ENCODE measurements at places on chromosomes 16 and 17.

GRCh38 chr16:27700304-27700995, 150.5 kb downstream of the KATNIP start:
- DNase-seq, result no peak

DNA sequence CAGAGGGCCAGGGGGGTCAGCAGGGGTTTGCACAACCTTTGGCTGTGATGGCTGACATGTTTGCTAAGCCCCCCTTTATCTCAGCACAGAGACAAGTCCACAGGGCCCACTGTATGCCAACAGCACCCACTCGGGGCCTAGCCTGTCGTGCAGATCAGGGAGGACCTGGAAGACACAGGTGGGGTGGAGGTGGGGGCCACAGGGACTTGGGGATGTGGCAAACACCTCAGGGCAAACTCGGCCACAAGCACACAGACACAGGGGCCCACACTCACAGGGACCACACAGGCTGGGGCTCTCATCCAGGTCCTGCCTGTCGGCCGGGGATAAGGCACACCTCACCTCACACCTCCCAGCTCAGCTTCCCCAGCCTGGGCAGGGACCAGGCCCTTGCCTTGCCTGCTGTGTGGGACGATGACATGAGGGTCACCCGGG, 87.9 kb downstream of the C16orf78 start:
- DNase-seq, result no peak

DNA sequence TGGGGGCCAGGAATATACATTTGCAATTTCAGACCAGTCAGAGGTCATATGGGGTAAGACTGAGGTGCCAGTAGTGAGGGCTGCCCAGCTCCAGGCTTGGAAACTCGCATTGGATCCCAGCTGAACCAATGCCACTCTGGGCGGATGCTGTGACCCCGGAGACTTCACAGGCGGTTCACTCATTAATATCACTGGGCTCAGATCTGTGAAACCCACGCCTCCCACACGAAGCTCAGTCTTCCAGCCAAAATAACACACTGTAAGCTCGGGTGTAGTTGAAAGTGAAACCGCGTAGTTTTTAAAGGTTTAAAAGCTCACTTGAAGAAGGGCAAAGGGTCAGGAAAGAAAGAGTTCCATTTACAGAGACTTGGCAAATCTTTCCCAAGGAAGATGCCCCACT, 254.8 kb downstream of the FOXL1 start:
- DNase-seq, result no peak

DNA sequence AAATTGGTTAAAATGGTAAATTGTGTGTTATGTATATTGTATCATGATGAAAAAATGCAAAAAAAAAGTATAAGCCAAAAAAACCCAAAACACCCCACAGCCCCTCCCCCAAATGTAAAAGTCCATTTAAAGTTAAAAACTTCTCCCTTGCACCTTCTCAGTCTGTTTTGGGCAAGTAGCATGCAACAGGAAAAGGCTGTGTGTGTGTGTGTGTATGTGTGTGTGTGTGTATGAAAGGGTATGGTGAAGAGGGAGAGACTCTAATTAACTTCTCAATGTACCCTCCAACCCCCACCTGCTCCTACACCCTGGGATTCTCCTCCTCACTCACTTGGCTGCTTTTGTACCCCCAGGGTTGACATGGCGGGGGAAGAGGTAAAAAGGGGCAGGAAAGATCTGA, 9.2 kb upstream of the GGT6 start:
- no peak for DNase-seq

- DNase-seq, result no peak
These were observed 34.1 kb upstream of the MYH10 start for GRCh38 chr17:8664456-8665126.

- DNase-seq, result no peak
These were observed 110.7 kb upstream of the HLF start for GRCh38 chr17:55154101-55154500.

DNA sequence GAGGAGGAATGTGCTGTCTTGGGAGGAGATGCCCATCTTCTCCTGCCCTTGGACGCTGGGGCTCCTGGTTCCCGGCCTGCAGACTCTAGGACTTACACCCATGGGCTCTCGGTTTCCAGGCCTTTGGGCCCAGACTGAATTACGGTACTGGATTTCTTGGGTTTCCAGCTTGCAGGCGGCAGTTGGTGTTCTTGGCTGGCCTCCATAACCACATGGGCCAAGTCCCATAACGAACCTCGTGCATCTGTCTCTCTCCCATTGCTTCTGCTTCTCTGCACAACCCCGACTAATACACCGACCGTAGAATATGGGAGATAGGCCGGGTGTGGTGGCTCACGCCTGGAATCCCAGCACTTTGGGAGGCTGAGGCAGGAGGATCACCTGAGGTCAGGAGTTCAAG, 162.6 kb downstream of the SDK2 start:
- no peak for DNase-seq

GRCh38 chr17:81076141-81076679, 41.3 kb downstream of the BAIAP2 start:
- DNase-seq, result no peak

DNA sequence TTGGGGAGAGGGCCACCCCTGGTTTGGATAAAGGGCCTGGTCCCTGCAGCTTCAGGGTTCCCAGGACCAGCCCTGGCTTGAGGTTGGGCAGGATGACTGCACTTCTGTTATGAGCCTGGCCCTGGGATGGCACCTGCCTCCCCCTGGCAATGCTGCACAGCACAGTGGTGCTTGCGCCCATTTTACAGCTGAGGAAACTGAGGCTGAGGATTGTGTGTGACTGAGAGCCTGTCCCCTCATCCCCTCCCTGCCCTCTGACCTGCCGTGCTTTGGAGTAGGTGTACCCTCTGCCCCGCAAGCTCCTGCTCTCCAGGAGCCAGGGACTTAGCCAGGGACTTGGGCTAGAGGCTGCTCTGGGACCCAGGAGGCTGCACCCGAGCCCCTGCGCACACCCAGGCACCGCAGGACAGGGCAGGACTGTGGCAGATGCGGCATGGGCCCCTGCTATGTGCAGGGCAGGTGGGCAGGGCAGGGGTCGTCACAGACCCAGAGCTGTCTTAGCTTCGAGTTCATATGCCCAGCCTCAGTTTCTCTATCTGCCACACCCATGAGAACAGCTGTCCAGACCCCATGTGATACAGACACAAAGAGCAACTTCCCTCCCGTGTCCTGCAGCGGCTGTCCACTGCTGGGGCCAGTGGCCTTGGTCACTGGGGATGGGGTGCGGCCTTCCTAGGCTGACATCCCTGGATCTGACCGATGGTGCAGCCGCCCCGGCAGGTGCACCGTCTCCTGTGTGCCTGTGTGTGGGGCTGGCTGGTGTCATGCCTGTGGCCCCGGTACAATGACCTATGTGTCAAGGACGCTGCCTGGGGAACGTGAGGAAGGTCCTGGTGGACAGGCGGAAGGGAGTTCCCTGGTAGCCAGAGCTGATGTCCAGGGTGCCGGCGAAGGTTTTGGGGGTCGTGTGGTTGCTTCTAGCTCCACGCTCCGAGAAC, 36.6 kb downstream of the BAHCC1 start:
- DNase-seq, result no peak

GRCh38 chr16:1291576-1291974, 17.9 kb upstream of the UBE2I start:
- no peak for DNase-seq

- DNase-seq, result no peak
These were observed 2.6 kb upstream of the KRT35 start for GRCh38 chr17:41483531-41483930.

DNA sequence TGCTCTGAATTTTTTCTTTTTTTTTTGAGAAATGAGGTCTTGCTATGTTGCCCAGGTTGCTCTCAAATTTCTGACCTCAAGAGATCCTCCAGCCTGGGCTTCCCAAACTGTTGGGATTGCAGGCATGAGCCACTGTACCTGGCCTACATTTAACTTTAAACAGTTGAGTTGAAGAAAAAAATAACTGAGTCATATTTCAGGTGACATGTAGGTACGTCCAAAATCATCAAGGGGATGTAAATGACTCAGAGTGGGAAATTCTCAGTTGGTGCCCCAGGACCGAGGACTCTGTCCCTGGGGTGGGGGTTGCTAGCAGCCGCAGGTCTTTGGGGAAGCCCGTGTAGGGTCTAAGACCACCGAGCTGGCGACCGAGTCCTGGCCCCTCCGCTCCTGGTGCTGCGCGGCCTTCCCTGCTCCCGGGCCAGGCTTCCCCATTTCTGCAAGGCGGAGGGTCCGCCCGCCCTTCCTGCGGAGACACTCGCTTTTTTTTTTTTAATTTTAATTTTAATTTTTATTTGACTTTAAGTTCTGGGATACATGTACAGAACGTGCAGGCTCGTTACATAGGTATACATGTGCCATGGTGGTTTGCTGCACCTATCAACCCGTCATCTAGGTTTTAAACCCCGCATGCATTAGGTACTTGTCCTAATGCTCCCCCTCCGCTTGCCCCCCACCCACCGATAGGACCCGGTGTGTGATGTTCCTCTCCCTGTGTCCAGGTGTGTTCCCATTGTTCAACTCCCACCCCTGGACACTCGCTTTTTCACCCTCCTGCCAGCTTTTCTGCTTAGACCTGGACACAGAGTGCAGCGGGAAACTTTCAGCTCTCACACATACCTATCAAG, 12.7 kb upstream of the N4BP1 start:
- DNase-seq, result no peak

All from inflammatory macrophage treated with lipopolysaccharide for 4 hours (primary cell).